Ascending aorta (tissue), 2 donors: ENCODE measurements at places on chromosomes 3 and 15. TPM values are rescaled to one million over a fixed set of nuclear protein-coding genes. Genes with fewer than 3 reads are reported as not detected.

DNA sequence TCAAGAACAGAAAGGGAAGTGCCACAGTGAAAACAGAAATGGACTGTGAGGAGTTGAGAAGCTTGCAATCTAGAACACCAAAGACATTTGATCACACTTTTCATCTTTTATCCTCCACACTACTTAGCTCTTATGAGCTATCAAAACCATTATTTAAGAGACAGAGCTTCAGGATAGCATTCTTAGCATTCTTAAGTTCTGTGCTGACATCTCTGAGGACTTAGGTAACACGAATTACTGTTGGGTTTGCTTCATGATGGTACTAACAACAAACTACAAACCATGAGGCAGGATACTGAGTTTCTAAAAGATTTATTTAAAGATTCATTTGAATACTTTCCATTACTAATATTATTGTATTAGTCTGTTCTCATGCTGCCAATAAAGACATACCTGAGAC lies 1038.6 kb downstream of the TUSC7 start:
- no peak for DNase-seq

The CPN2 gene
- total RNA-seq = not detected

GRCh38 chr3:98801043-98801747 lies 38.1 kb downstream of the ST3GAL6 start:
- DNase-seq = no peak

- no peak for DNase-seq
Measured at GRCh38 chr15:49644364-49644794, 23.5 kb downstream of the DTWD1 start.

GRCh38 chr3:133753779-133754164 lies 7.6 kb downstream of the TF start:
- DNase-seq = no peak

- no peak for DNase-seq
Measured at GRCh38 chr3:133890037-133890436, 5.6 kb downstream of the RAB6B start.

The CYP19A1 gene
- 95.7 TPM for total RNA-seq

- no peak for DNase-seq
Measured at GRCh38 chr15:90087454-90088154, 14.7 kb downstream of the IDH2 start.

DNA sequence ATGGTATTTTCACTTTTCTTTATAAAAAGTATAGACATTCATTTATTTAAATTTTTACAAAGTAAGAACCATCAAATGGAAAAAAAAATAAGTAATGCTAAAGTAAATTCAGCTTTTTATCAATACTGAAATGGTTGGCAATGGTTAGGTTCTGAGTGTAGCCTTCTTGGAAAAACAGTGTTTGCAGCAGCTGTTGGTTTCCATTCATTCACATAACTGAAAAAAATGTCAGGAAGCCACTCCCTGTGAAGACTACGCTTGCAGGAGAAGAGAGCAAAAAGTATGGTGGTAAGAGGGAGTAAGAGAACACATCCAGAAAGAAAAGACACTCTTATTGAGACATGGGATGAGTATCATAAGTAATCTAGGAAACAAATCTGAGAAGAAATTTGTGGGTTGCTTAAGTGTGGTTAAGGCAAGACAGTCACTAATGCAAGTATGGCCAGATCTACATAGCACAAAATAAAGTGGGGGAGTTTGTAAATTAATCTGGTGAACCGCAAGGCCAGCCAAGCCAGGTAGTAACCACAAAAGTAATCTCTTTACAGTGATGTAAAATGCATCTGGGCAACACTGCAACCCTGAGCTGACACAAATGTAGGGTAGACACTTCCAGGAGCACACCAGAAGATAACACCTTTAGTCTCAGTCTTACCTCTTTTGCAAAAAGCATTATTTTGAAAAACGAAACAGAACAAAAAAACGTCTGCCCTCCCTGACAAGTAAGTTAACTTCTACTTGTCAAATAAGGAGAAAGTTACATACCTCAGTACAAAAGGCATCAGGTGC lies 133.7 kb downstream of the IGSF11 start:
- no peak for DNase-seq

- no peak for DNase-seq
Measured at GRCh38 chr3:126501736-126502135, 15.8 kb downstream of the UROC1 start.

GRCh38 chr3:167859610-167860009 lies 124.1 kb downstream of the SERPINI1 start:
- DNase-seq = no peak

DNA sequence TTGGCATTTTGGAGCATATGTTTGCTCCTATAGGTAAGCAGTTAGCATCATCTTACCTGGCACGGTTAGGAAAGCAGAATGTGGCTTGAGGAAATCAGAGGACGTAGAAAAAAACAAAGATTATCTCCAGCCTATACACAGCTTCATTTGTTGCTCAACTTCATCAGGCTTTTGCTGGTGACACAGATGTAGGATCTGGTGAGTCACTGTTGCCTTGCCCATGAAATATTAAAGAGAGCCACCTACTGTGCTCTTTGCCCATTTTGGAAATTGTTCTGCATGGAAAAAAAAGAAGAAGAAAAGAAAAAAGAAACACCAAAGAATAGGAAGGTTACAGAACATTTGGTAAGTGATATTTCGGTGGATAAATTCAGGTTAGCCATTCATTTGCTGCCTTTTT lies 3.8 kb downstream of the IL1RAP start:
- no peak for DNase-seq

The SNX22 gene
- total RNA-seq = 0.53 TPM

The UBAP1L gene
- 10.9 TPM for total RNA-seq

GRCh38 chr3:186052096-186052840 lies 56.6 kb downstream of the ETV5 start:
- DNase-seq = no peak

DNA sequence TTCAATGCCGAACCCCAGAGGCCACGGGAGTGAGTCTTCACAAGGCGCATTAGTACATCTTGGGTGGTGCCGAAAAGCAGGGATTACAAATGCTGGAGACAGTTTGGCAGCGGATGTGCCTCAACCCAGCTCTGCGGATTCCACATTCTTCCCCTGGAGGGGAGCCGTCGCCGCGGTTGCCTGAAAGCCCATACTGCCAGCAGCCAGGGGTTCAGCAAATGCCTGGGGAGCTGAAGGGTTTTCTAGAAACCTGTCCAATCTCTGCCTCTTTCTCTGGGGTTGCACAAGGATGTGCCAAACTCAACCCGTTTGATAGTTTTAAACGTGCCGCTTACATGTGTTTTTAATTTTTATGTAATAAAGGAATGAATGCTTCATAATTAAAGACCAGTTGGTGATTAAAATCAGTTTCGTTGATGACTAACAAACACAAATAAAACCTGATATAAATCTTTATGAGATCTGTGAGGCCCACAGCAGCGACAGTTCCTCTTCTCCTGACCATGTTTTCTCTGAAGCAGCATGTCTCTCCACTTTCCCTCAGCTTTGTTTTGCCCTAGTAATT lies 74.6 kb upstream of the LEKR1 start:
- no peak for DNase-seq

The KNG1 gene
- not detected for total RNA-seq
